Endothelial cell (in vitro differentiated cells): ENCODE measurements at places on chromosomes 5 and 9.

DNA sequence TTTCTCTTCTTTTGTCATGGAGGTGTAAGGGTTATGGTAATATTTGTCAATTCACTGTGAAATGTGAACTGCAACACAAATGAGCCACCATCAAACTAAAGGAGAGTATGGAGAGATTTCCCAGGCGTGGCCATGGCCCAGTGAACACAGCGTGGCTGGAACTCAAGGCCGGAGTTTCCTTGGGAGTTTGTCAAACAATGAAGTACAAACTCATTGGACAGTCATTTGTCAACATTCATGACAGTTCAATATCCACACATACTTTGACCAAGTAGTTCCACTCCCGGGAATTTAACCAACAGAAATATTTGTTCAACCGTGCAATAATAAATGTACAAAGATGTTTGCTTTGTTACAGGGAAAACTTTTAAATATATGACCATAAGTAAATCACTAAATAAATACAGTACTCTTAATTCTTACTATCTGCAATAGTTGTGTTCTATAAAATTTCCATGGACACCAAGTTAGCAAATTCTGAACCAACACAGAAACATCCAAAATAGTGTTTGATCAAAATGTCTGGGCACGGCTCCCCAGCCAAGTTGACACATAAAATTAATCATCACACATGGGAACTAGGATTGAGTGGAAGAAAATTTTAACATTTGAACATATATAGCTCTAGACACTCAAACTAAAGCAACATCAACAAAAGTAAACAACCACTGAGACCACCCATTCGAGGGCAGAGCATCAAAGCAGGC lies 87.1 kb downstream of the DIRAS2 start:
- no peak for DNase-seq

DNA sequence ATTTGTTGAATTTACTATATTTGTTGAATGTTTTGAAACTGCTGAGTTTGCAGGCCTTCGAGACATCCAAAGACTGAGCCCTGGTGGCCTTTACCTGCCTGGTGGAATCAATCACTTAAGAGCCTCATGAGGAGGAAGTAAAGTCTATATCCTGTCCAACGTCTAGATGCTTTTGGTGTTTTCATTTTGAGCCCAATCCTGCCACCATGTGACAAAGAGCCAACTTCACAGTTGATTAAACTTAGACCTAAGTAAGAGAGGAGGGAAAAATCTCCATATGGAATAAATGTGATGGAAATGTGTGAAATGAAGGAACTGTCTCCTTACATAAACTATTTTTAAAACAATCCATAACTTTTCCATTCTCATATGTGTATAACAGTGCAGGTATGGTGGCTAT lies 220.1 kb downstream of the PRR16 start:
- DNase-seq, result no peak

DNA sequence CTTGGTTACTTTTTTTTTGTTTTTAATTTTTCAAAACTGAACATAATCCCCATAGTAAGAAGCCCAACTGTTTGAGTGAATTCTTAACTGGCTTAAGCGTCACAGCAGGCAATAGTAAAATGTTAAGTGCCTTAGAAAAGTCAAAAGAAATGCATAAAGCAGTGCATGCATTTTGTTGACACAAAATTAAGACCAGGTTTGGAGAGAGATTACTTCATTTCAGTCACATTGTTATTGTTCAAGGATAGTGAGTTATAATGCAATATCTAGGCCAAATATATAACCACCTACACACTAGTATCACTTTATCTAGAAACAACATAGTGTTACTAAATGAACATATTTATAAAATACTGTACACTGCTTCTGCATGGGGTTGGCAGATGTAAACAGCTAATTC lies 116.9 kb upstream of the KLF9 start:
- no peak for DNase-seq

DNA sequence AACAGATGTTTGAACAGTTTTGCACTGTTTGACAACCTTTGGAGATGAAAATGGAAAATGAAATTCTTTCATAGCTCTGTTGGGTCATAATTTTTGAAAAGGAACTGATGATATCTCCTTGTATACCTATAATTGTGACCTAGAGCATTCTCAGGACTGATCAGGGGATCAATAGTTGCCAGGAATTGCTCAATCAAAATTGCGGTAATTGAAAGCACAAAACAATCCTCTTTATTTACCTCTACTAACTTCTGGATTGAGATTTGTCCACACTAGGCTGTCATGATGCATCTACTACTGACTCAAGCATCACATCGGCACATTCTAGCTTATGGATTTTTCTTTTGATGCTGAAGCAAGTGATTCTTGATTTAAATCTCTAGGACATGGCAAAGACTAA lies 4.1 kb upstream of the CNTLN start:
- DNase-seq, result no peak

GRCh38 chr9:92723299-92723625 lies 41.4 kb downstream of the BICD2 start:
- DNase-seq, result no peak

DNA sequence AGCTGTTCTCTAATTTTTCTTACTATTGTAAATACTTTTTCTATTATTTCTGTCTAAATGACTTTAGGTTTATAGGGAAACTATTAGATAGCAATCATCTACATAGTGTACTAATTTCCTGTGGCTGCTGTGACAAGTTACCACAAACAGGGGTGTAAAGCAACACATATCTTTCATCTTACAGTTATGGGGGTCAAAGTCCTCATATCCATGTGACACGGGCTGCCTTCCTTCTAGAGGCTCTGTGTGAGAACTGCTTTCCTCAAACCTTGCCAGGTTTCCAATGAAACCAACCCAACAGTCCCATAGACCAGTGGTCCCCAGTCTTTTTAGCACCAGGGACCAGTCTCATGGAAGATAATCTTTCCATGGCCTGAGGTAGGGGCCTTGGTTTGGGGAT lies 189.1 kb downstream of the ROR2 start:
- DNase-seq, result no peak

GRCh38 chr5:38367966-38368365 lies 109.6 kb downstream of the EGFLAM start:
- no peak for DNase-seq

DNA sequence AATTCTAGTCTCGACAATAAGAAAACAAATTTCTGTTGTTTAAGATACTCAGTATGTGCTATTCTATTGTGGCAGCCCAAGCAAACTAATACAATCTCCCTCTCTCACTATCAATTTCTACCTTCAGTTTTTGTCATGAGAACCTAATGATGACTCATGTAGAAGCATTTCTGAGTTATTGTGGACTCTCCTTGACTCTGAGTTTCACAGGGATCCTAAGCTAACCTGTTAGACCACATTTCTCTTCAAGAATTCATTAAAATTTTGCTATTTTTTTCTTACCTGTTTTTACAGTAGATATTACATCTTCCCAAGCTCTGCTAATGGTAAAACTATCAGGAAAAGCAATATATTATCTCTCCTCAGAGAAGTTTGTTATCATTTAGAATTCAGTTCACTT lies 599.1 kb upstream of the TYRP1 start:
- DNase-seq, result no peak

- no peak for DNase-seq
These were observed 1.5 kb downstream of the CCNO start for GRCh38 chr5:55231919-55232270.

GRCh38 chr9:93372391-93372790 lies 79.1 kb upstream of the FAM120A start:
- DNase-seq, result no peak

- DNase-seq, result peak; percentile 19
These were observed 2.2 kb downstream of the CPEB4 start for GRCh38 chr5:173890195-173890991.

- no peak for DNase-seq
These were observed 108.8 kb upstream of the CD180 start for GRCh38 chr5:67305401-67305800.

- DNase-seq, result no peak
These were observed 199.9 kb downstream of the CWC27 start for GRCh38 chr5:64968591-64969110.

DNA sequence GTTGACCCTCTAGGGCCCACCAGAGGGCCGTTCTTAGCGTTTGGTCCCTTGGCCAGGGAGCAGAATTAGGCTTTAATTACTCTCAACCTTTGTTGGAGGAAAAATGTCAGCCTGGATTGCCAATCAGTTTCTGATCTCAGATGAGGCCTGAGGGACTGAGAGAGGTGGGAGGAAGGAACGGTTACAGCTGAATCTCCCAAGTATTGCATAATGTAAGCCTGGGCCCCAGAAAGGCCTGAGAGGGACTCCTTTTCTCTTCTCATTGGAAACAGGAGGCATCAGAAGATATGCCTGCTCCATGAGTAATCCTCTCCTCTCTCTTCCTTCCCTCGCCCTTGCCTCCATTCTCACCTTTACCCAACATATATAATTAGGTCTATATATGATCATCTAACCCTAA lies 105.7 kb downstream of the INSYN2B start:
- DNase-seq, result no peak

DNA sequence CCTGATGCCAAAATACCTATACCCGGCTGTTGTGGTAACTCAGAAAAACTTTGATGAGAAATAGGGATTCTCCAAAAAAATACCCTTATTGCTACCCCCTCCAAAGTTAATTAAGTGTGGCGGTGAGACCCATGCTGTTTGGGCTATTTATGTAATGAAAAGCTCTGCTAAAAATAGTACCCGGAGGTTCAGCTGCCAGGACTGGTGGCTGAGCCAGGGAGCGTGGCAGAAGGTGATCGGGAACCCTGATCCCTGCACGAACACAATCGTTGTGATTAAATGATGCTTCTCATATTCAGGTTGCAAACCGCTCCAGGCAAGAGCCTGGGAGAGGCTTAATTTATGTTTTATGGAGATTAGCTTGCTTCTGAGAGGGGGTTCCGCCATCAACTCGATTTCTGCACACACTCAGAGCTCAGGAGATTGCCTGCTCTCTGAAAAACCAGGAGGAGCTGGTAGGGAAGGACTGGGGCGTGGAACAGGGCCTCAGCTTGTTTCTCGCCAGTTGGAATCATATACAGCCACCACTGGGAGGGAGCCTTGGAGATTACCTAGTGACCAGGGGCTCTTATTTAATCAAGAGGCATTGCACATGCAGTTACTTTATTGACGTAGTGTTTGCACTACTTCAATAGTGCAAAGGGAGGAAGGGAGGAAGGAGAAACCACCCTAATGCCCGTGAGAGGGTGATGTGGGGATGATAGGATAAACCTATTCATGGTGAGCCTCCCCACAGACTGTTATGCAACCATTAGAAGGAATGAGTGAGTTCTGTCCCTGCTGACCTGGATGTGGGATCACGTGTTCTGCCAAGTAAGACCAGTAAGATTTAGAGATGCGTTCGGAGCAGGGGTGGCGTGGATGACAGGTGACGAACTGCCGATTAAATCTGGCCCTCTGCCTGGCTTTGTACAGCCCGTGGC lies 23.4 kb downstream of the HRH2 start:
- no peak for DNase-seq

DNA sequence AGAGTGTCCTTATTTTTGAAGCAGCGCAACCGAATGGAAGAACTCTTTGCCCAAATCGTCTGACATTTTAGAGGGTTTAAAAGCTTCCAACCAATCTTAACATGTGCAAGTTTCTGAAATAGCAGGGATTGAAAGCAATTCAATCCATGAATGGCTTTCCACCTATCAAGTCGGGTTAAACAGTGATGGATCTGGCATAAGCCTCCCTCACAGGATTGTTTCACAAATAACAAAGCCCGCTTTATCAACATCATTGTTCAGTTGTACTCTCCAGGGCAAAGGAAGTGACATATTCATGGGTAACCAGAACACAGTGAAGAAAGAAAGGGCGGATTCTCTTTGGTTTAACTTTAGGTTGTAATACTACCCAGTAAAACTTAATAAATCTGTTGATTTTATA lies 497.3 kb downstream of the MTRR start:
- no peak for DNase-seq

DNA sequence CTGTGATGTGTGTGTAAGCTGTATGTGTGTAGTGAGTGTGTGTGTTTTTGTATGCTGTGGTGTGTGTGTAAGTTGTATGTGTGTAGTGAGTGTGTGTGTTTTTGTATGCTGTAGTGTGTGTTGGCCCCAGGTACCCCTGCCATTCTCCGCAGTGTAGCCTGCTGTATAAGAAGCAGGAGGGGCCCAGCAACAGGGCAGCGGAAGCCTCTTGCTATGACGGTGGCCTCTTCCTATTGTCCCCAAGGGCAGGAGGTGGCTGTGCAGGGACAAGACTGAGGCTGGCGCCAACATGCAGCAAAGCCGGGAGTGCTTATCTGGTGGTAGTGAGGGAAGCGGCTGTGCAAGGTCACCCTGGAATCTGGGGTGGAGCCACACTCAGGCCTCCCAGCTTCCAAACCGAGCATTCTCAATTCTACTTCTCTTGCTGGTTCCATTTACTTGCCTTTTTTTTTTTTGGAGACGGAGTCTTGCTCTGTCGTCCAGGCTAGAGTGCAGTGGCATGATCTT lies 5.1 kb downstream of the SPAAR start:
- peak; percentile 43 for DNase-seq

DNA sequence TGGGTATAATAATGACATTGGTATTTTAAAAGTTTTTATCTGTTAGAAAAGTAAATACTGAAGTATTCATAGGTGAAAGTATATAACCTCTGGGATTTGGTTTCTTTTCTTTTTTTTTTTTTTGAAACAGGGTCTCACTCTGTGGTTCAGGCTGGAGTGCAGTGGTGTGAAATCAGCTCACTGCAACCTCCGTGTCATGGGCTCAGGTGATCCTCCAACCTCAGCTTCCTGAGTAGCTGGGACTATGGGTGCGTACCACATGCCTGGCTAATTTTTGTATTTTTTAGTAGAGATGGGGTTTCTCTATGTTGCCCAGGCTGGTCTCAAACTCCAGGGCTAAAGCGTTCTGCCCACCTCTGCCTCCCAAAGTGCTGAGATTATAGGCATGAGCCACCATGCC lies 7.2 kb downstream of the HSDL2 start:
- DNase-seq, result no peak

DNA sequence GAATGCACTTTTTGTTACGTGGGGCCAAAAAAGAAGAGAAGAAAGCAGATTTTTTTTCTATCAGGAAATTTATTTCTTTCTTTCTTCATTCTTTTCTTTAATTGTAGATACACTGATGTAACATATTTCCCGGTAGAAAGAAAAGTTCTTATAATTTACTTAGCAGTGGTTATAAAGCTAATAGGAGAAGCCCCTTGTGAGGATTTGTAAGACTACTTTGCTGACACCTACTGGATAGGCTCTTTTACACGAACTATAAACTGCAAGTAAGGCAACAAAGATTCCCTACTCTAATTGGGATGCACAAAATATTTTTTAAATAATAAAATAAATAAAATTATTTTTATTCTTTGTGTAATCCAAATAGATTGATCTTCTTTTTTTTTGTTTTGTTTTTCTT lies 284.4 kb downstream of the DNAH5 start:
- no peak for DNase-seq

GRCh38 chr9:36148311-36149051 lies 11.9 kb downstream of the GLIPR2 start:
- DNase-seq, result no peak

- DNase-seq, result no peak
These were observed 331.0 kb downstream of the GLIS3 start for GRCh38 chr9:3968891-3969290.

DNA sequence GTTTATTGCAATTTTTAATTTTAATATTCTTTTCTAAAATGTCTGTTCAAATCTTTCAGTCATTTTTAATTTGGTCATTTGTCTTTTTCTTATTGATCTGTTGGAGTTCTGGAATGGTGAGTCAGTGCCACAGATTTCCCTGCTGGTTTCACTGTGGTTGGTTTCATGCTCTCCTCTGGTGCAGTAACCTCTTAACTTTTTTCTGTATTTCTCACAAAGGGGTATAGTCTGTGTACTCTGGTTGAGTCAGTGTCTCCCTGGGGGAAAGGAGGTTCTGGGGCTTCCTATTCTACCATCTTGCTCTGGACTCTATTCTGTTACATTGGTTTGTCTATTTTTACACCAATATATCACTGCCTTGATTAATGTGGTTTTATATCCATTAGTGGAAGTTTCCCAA lies 178.8 kb downstream of the CSNK1G3 start:
- no peak for DNase-seq
